Stimulated activated naive B cell treated with anti-CD40 and anti-IgM and Interleukin-4, amounts not matched to agents 10 μg/mL and 1 μg/mL and 100 μg/mL, for 72 hours (primary cell): ENCODE measurements at places on chromosomes 4 and X.

GRCh38 chr4:15381806-15382338 lies 46.0 kb upstream of the C1QTNF7 start:
- no peak for DNase-seq

GRCh38 chr4:187059895-187060294 lies 336.2 kb upstream of the FAT1 start:
- no peak for DNase-seq

DNA sequence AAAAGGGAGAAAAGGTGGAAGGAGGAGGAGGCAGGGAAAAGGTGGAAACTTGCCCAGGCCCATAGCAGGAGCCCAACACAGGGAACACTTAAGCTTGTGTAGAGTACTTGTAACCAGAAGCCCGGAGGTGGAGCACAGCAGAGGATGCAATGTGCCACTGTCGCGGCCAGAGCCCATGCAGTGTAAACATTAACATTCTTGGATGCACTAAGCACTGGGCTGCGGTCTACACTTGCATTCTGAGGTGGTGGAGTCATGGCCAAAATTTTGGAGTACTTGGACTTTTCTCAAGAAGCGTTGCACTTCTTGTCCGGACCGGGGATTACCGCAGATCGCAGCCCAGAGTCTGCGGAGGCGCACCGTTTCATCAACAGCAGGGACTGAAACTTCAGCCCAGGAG lies 4.5 kb upstream of the RHOXF1 start:
- DNase-seq = no peak

DNA sequence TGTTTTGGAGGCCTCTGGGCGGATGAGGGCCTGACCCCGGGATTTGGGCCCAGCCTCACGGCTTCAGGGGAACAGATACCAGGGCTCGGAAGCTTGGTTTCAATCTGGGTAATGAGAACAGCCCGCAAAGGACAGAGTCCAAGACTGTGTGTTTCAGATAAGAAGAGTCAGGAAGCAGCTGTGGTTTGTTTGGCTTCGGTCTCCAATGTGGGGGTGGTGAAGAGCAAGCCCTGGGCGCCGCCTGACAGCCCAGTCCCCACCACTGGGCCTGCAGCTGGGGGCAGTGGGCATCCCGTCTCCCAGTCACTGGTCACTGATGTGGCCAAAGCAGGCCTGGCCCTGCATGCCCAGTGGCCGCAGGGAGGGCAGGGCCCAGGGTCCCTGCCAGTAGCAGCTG lies 9.1 kb downstream of the WFS1 start:
- peak; percentile 39 for DNase-seq

DNA sequence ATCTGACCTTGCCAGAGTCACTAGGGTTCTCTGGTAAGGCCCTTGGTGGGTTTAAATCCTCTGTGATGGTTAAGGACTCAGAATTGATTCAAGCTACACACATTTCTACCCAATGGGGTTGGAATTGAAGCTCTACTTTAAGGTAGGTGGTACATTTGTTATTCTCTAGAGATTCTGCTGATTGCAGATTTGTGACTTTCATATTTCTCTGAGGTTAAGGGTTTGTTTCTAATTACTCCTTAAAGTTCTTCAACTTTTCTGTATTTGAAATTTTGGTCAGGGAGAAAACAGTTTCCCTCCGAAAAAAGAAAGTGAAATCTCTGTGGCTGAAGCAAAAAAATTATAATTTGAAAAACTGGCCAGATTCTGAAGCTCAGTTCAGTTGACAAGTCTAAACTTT lies 25.8 kb upstream of the USP46 start:
- DNase-seq = no peak

DNA sequence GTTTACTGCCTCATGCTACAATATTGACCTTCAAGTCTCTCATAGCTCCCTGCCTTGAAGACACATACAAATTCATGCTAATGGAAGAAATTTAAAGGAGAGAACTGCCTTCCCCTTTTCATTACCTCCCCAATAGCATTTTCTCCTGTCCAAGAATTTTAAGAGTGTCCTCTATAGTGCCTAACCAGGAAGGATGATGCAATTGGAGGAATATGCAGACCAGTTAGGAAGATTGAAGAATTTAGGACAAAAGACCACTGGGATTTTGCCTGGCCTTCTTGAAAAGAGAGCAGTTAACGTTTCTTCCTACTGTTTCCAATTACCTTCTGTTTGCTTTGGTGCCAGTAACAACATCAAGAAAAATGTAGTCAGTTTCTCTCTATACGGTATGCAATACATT lies 443.9 kb downstream of the INPP4B start:
- no peak for DNase-seq

DNA sequence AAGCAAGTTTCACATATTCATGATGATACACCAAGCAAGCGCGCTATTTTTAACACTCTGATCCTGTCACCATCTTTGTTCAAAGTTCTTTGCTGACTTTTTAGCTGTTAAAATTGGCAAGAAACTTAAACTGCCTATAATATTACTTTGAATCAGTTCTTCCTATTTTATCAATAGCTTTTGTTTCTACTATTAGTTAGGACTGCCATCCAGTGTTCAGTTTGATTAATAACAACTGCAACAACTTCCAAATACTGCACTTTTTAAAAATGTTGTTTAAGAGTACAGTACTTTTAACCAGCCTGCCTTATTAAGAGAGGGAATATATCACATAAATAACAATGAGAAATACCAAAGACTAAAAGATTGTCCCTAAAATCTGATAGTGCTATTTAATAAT lies 614.3 kb downstream of the FAM133A start:
- no peak for DNase-seq

DNA sequence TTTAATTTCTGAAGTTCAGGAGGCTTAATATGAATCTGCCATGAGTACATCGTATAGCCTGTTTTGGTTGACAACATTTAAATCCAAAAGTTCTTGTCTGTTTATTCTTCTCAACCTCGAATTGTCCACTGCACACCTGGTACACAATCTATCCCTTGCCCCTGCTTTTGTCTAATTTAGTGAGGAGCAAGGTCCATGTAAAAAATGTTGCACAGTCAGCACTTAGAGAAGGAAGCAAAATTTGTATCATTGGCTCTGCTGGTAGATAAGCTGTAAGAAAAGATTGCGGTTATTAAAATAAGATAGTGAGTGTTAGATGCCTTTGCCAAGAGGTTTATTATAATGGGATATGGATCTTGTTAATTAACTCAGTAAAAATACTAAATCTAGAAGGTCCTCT lies 761.5 kb downstream of the RAPGEF2 start:
- no peak for DNase-seq

- DNase-seq = no peak
Observed at GRCh38 chrX:18616688-18617406, 55.1 kb downstream of the RS1 start.

GRCh38 chrX:139388254-139388653 lies 142.3 kb upstream of the F9 start:
- no peak for DNase-seq

GRCh38 chrX:108310506-108310905 lies 127.7 kb downstream of the COL4A6 start:
- DNase-seq = no peak

- no peak for DNase-seq
Observed at GRCh38 chrX:110026099-110026844, 23.4 kb downstream of the TMEM164 start.

DNA sequence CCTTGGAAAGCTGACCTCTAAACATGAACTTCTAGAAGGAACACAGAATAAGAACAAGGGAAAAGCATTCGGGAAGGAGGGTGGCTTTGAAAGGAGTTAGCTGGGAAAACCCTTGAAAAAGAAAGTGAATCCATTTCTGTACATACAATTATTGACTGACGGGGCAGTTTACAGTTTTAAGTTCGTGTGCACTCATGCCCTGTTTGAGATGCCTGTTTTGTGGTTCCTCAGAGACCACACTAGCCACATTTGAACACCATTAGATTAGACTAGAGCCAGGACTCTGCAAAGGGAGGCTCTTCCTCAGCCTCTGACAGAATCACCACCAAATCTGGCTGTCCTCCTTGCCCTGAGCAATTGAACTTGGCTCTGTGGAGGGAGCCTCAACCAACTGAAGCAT lies 158.3 kb downstream of the PALLD start:
- DNase-seq = no peak

DNA sequence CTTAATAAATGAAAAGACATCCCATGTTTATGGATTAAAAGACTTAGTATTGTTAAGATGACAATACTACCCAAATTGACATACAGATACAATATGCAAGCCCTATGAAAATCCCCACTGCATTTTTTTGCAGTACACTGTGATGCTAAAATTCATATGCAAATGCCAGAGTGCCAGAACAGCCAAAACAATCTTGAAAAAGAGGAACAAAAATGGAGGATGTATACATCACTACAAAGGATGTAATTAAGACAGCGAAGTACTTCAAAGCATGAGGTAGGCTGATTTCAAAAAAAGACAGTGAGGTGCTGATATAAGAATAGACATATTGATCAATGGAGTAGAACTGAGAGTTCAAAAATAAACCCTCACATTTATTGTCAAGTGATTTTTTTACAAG lies 47.3 kb downstream of the SATL1 start:
- no peak for DNase-seq

DNA sequence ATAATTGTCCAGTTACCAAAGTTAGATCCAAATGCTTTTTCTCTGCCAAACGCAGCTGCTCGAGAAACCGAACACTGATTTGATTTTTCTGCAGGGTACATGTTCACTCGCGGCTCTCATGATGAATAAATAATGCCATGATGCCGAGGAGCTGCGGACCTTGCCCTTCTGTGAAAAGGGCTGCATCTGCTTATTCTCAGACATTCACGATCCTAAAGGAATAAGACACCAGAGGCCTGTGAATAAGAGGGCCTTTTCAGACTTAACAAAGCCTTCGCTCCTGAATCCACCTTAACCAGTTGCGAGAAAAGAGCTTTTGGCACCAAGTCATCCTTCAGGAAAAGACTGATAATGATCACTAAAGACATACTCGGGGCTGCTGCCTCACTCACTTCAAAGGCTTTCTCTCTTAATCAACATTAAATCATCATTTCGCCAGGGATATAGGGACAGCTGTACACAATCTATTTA lies 147.5 kb downstream of the FBXO8 start:
- DNase-seq = no peak

DNA sequence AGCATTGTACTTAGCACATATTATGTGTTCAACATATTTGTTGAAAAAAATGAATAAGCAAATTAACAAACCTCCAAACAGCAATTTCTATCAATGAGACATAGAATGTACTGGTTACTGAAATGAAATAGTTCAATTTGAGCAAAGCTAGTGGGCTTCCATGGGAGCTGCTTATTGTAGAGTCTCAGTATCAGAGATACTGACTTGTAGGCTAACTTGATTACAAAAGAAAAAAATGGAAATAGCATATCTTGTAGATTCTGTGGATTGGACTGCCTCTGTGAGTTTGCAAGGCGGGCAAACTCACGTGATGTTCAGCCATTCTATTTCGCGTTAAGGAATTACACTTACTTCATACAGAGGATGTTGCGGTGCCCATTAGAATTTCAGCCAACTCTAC lies 222.1 kb upstream of the JADE1 start:
- no peak for DNase-seq

DNA sequence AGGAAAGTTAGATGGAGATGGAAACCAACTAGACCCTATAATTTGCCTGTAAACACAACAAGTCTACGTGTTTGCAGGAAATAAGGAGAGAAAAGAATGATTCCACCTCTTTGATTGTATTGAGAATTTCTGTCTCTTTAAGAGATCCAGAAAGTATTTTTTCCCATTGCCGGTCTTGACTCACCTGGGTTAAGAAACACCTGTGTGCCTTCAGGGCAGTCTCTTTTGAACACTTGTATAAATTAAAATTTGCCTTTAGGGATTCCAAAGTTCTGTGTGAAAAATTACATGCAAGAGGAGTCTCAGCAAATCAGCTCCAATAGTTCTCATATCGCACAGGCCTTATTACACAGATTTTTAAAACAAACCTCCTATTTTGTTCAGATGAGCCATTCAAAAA lies 46.0 kb upstream of the SMAD1 start:
- no peak for DNase-seq

- no peak for DNase-seq
Observed at GRCh38 chrX:139298437-139298836, 232.1 kb upstream of the F9 start.

DNA sequence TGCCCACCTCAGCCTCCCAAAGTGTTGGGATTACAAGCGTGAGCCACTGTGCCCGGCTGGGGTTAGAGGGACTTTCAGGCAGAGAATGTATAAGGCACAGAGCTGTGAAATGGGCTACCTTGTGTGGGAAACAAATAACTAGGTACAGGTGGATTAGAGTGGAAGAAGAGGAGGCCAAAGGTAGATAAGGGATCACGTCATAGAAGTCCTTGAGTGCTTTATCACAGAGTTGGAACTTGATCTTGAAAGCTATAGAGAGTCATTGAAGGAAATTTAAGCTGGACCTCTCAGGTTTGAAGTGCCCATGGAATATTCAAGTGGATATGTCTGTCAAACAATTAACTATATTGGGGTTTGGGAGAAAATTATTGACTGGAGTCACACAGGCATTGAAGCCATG lies 8.4 kb downstream of the N4BP2 start:
- no peak for DNase-seq

DNA sequence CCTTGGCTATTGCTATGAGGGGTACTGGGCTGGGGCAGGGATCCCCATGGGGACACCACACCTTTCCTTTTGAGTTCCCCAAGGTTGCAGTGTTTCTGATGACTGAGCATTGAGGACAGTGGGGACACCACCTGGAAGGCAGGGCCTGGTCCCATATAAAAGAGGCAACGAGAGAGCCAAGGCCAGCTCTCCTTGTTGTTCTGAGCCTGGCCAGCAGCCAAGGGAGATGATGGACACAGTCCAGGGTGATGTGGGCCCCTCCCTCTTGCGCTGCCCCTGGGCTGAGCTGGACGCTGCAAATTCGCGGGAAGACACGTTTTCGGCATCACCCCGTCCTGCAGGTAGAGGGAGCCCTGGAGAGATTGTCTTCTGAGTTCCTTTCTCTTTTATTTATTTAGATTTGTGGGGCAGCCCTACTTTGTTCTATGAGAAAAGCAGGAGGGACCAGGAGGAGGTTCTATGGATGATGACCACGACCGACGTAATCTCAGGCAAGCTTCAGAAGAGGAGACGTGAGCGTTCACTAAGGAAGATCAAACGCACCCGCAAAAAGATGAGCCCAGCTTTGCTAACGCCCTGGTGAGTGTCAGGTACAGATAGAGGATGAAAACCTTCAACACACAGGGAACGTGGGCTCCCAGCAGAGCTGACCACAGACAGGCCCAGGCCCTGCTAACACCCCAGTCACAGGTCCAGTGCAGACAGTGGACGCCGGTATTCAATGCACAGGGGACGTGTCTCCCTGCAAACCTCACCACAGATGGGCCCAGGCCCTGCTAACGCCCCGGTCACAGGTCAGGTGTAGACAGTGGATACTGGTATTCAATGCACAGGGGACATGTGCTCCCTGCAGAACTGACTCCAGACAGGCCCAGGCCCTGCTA lies 97.4 kb downstream of the SHOX start:
- DNase-seq = no peak

DNA sequence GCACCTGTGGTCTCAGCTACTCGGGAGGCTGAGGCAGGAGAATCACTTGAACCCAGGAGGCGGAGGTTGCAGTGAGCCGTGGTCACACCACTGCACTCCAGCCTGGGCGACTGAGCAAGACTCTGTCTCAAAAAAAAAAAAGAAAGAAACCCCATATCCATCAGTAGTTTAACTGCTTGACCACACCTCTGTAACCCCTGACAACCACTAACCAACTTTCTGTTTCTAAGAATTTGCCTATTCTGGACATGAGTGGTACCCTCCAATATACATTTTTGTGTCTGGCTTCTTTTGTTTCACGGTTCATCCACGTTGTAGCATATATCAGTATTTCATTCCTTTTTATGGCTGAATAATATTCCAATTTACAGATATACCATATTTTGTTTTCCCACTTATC lies 9.1 kb downstream of the PPAT start:
- no peak for DNase-seq
